ENCODE measurements at places on chromosomes 16 and 17.

- DNase-seq: no peak
Measured at GRCh38 chr17:35775039-35775438, 14.4 kb downstream of the C17orf50 start.

- no peak for DNase-seq
Measured at GRCh38 chr17:67165201-67165600, 79.8 kb downstream of the HELZ start.

DNA sequence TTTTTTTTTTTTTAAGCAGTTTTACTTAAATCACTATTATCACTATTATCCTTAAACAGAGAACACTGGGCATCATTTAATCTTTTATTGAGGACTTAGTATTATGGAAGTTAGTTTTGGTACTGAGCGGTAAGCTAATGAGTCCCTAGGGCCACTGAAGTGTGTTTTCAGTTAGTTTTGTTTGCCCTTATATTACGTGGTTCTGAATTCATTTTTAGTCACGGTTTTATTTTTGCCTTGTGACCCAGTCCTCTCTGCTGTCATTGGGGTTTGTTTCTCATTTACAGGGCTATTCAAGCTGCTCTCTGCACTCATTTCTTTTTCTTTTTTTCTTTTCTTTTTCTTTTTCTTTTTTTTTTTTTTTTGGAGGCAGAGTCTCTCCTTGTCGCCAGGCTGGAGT, 17.3 kb downstream of the RABEP1 start:
- DNase-seq: no peak

DNA sequence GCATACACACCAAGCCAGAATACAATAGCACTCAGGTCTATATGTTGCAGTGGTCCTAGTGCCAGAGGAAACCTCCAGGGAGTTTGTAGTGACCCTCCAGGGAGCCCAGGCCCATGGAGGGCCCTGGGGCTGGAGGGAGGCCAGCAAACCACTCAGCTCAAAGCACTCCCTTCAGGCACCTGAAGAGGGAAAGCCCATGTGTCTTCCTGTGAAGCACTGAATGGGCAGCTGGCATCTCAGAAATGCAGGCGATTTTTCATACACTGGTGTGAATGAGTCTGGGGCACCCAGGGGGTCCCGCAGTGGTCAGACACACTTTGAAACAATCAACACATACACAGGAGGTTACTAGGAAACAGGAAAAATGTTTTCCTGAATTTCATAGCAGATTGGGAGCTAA, 12.8 kb downstream of the TBC1D26 start:
- no peak for DNase-seq

DNA sequence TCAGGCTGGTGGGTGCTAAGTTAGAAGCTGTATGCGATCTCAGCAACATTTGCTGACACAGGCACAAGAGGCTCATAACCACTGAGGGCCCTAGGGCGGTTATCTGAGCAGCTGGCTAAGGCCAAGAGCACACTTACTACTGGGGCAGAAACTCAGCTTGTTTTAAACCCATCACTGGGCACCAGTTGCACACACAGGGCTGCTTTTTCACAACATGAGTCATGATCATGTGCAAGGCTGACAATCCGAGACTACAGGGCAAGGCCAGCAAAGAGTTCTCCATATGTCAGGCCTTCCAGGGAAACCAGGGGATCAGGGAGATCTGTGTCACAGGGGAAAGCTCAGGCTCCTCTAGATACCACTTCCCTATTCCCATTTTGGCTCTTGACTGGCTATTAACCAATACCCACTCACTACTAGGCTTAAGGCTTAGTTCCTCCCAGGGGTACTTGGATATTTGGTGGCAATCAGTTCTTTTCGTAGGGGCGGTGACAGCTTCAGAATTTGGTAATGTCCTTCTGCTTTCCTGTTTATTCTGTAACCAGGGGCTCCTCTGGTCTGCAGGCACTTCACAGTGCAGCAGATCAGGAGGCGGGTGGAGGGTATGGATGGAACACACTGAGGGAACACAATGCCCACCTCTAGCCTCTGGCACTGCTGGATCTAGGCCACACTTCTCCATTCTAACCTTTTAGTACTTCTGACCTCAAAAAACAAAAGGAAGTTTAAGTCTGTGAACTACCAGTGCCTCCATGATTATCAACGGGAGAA, 44.9 kb upstream of the ERN1 start:
- DNase-seq: peak; percentile 21

GRCh38 chr17:43467981-43468581, 15.7 kb upstream of the DHX8 start:
- DNase-seq: peak; percentile 96

DNA sequence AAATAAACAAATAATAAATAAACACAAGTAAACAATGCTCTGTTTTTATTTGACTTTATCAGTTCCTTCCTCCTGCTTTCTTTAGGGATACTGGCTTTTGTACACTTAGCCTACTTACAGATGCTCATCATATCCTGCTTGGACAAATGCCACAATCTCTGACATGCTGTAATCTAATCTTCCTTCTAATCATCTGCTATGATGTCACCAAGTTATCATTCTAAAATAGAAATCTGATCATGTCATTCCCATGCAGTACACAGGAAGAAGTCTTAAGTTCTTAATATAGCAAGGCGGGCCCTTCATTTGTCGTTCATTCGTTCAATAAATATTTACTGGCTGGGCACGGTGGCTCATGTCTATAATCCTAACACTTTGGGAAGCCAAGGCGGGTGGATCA, 9.1 kb upstream of the UBB start:
- no peak for DNase-seq

- no peak for DNase-seq
Measured at GRCh38 chr17:58985971-58986370, 120.7 kb downstream of the TRIM37 start.

DNA sequence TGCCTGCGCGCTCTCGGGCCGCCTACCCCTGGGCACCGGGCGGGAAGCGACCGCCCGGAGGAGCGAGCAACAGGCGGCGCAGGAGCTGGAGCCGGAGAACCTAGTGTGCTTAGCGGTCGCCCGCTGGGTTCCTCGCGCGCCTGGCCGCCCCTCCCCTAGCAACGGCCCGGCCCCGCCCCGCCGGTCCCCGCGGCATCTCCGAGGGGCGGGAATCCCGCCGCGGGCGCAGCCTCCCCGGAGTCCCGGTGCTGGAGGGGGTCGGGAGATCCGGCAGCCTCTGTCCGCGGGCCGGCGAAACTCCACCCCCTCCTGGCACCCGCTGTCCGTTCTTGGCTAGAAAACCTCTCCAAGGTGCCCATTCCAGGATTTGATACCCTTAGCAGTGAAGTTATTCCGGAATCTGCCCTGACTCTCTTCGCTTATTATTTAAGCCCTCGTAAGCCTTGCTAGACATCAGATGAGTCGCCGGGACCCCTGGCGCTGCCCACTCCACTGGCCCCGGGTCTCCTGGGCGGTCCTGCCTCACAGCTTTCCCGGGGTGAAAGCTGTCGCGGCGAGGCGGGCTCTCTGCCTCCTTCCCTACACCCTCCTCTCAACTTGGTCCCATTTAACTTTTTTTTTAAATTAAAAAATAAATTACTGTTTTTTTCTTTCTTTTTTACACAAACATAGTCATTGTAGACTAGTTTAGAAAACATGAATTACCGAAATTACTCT, at the start of gene RPRML:
Gene RPRML, minus strand, starts transcription at position 107 of the 717 bp plus-strand sequence. CDS start 246 bp downstream, outside the sequence.
- DNase-seq: peak; percentile 81

- no peak for DNase-seq
Measured at GRCh38 chr16:24544640-24545039, 5.3 kb downstream of the RBBP6 start.

- peak; percentile 95 for DNase-seq
Measured at GRCh38 chr17:38351412-38352222, at the start of gene SOCS7. TSS of gene SOCS7 (plus strand) at chr17:38351844. CDS start at chr17:38352053, 209 bp downstream.

GRCh38 chr16:78794581-78795250, 695.3 kb downstream of the WWOX start:
- DNase-seq: no peak

- DNase-seq: no peak
Measured at GRCh38 chr17:17228521-17229279, 8.3 kb downstream of the FLCN start.

DNA sequence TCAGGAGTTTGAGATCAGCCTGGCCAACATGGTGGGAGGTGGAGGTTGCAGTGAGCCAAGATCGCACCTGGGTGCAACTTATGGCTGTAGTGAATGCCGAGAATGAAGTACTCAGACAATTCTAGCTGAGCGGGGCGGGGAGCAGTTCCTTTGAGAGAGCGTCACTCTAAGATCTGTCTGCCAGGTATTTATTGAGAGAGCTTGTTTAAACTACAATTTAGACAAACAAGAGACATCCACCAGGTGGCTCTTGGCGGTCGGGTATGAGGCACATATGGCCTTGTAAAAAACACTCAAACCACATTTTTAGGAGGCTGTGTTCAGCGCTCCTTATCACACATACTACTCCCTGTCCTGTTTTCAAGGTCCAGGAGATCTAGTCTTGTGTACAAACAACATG, 40.6 kb upstream of the CDH1 start:
- DNase-seq: no peak

- DNase-seq: no peak
Measured at GRCh38 chr16:79542237-79542774, 58.2 kb downstream of the MAF start.

GRCh38 chr17:49602783-49603182, 27.1 kb downstream of the NXPH3 start:
- no peak for DNase-seq

GRCh38 chr17:78990349-78991016, 10.8 kb upstream of the LGALS3BP start:
- DNase-seq: peak; percentile 67

DNA sequence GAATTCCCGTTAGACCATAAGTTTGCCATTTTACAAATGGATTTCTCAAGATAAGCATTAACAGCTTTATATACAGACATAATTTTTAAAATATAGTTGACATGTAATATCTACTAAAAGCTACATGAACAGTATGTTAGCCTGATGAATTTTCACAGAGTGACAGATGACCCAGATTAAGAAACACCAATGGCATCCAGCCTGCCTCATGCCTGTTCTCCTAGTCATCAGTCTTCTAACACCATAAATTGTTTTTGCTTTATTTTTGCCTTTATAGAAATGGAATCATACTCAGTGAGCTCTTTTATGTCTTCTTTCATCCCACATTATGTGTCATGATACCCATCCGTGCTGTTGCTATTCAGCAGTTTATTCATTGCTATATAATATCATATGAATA, 80.0 kb downstream of the ATF7IP2 start:
- DNase-seq: no peak

DNA sequence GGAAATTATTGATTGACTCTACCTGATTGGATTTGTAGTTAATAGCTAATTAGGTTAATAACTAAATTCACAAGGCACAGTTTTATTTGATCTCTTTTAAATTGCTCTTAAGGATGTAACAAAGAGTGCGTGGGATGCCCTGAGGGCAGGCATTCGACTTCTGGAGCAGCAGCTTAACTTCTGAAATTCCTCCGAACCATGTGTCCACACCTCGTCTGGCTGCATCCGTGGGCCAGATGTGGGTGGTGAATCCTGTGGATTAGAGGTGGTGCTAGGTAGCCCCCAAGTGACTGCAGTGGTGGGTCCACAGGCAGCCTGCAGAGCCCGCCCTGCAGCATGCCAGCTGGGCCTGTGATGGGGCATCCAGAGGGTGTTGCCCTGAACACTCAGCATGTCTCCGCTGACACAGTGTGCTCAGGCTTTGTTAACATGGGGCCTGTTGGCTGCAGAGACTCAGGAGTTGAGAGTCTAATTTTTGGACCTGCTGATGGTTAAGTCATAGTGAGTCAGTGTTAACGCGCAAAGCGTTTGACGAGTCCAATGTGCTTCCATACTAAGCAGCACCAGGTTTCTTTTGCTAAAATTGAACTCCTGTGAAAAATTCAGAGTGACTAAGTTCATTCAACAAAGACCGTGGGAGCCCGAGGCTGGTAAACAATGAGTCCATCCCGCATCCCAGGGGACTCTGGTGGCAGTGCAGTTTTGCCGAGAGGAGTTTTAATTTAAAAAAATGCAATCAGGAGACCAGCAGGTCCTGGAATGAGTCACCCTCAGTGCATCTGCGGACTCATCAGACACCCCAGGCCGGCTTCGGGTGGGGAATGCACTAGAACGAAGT, 3.8 kb upstream of the NPB start:
- DNase-seq: no peak

GRCh38 chr17:11557727-11558452, 40.4 kb upstream of the DNAH9 start:
- no peak for DNase-seq

DNA sequence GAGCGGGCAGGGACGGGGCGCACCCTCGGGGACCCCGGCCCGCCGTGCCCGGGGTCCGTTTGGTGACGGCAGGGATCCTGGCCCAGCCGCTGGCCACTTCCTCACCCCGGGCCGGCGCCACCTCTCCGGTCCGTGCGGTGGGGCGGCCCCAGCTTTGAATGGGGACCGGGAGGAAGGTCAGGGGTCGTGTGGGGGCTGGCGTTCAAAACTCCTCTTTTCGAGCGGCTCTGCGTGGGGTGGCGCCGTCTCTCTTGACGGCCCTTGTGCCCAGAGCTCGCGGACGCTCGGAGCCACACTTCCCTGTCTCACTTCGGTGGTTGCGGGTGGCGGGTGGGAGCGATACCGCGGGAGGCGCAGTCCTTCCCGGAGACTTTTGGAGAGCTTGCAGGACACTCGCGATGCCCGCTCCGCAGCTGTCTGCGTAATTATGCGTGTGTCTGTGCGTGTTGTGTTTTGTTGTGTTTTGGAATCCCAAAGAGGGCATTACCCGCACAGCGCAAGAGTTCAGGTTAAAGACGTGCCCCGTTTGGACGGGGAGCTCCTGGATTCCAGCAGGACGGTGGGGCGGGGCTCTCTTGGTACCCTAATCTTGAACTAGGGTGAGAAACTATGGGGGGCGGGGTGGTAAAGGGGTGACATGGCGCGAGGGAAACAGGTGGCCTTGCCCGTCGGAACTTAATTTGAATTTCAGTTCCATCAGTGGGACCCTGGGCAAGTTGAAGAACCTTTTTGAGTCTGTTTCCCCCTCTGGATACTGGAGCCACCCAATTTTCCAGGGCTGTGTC, 637 bp downstream of the PLCG2 start:
- DNase-seq: peak; percentile 7

GRCh38 chr16:57802341-57803133, at the start of gene KIFC3:
TSS of gene KIFC3 (minus strand) at chr16:57802491. CDS start at chr16:57798243, 4,248 bp downstream.
- peak; percentile 69 for DNase-seq

DNA sequence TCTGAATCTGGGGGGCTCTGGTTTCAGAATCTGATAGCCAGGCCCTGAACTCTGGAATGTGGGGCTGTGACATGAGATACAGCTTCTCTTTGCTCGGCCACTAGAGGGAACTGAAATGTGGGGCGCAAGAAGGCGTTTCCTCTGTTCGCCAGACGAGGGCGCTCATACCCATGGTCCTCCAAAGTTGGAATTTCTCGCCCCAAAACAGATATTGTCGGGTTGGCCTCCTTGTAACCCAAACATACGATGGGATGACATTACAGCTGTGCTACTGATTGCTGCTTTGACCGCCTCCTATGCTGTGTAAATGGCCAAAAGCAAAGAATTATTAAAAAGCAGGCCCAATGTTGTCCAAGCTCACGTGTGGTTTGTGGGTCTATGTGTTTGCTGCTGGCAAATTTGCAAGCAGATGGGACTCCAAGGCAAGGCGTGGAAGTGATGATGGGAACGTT, 13.1 kb upstream of the MSI2 start:
- DNase-seq: peak; percentile 89

Data from NCI-H82 (cell line).